NCI-H2081 (cell line): ENCODE measurements at places on chromosomes 6 and 20.

DNA sequence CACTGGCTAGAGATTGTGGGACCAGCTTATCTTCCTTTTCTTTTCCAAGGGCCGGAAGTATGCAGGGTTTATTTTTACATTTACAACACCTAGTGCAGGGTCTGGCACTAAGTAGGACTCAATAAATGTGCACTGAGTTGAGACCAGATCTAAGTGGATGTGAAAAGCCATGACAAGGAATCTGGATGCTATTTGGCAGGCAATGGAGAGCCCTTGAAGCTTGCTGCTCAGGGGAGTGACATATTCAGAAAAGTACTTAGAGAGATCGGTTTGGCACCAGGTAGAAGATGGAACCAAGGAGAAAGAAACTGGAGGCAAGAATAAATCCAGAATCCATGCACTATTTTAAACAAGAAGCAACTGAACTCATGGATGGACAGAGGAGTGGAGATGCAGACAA is 815.8 kb downstream of the MAFB start:
- no peak for DNase-seq

- no peak for DNase-seq
Observed at GRCh38 chr20:34629342-34629741, 47.5 kb downstream of the PIGU start.

- DNase-seq: peak; percentile 4
Observed at GRCh38 chr6:56902641-56903464, 52.1 kb upstream of the BEND6 start.

- DNase-seq: no peak
Observed at GRCh38 chr6:90369024-90369519, 72.4 kb upstream of the BACH2 start.

GRCh38 chr20:21027569-21027968 is 78.6 kb downstream of the LINC00237 start:
- peak; percentile 2 for DNase-seq

GRCh38 chr6:119145111-119145510 is 66.6 kb upstream of the FAM184A start:
- DNase-seq: no peak

GRCh38 chr20:36364506-36364905 is 58.4 kb downstream of the DLGAP4 start:
- DNase-seq: no peak

GRCh38 chr6:106685833-106686232 is 56.5 kb downstream of the QRSL1 start:
- no peak for DNase-seq

DNA sequence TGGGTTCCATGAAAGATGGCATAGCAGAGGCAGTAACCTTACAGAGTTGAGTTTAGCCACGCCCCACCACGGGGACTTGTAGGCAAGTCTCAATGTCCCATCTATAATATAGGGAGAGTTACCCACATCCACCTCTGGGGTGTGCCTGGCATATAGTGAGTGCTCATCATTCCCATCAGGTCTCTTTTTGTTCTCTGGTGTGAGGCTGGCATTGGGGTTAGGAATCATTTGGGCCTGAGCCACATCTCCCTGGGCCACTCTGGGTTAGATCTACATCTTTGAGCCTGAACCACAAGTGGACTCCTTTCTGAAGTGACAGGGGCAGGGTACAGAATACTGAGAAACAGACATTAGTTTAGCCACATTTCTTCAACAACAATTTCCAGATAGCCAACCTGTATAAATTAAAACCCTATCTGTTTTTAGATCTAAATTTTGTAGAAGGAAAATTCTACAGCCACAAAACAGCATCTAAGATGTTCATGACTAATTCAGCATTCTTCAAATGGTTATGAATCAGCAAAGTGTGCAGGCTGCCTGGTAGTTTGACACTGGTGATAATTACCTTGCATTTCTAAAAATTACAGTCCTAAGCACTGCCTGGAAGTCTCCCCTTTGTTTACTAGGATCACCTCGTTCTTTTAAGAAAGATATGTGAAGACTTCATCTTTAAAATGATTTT is 20.1 kb downstream of the RNF24 start:
- DNase-seq: no peak

DNA sequence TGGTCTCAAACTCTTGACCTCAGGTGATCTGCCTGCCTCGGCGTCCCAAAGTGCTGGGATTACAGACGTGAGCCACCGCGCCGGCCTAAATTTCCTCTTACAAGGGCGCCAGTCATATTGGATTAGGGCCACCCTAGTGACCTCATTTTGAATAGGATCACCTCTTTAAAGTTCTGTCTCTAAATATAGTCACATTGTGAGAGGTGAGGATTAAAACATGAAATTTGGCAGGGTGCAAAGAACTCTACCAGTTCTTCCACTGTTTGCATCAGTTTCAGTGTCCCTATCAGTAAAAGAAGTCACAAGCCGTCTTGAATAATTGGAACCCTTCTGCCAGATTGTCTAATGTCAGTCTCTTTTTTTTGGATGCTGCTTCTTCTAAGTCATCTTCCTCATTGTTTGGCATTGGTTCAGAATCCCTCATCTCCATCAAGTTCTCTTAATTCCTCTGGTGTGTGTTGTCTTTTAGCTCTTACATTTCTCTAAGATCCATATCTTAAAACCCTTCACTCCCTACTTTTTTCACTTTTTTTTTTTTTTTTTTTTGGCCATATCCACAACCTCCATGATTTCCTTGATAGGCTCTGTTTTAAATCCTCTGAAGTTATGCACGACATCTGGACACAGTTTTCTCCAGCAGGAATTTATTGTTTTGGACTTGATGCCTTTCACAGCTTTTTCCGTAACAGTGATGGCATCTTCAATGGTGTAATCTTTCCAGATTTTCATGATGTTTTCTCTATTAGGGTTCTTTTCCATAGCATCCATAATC is 56.8 kb downstream of the NCOA3 start:
- no peak for DNase-seq

DNA sequence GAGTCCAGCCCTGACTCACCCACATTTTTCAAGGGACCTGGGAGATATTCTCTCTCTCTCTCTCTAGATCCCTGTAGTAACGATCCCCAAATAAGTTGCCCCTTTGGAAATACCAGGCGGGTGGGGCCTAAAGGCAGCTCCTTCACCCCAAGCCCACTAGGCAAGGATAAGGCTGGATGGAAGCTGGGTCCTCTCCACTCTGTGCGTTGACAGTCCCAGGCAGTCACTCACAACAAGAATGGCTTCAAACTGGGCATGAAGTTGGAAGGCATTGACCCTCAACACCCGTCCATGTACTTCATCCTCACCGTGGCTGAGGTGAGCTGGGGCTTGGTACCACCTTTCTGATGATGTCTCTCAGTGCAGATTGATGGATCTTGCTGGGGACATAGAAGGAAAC is 21.6 kb downstream of the L3MBTL1 start:
- DNase-seq: no peak

DNA sequence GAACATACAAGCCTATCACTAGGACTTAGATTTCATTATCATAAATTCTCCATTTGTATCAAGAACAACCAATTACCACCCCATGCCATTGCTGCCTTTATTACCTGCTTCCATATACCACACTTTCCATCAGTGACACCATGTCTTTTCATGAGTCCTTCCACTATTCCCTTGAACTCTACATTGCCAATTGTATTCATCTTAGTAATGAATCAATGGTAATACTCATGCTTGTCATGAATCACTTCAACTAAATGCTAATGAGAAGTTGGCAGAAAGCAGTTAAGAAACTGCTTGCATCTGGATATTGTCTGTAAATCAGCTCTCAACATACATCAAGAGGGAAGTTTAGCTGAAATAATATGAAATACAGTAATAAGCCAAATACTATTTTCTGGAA is 61.2 kb upstream of the RNF217 start:
- DNase-seq: no peak

DNA sequence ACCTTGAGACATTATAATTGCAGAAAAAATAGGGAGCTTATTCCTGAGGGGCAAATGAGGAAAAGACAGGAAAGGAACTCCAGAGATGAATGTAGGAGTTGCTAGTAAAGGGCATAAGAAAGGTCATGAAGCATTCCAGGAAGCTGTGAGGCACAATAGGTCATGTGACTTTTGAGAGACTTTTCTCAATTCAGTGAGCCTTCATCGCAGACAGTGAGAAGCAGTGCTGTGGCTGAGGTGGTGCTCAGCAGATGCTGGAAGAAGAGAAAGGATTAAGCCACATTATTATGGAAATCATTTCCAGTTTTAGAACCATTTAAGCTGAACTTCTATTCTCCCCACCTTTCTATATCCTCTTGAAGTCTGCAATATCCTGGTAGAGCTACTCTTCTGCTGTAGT is 4.1 kb downstream of the SPTLC3 start:
- DNase-seq: no peak

GRCh38 chr6:12331474-12331873 is 41.3 kb downstream of the EDN1 start:
- no peak for DNase-seq

DNA sequence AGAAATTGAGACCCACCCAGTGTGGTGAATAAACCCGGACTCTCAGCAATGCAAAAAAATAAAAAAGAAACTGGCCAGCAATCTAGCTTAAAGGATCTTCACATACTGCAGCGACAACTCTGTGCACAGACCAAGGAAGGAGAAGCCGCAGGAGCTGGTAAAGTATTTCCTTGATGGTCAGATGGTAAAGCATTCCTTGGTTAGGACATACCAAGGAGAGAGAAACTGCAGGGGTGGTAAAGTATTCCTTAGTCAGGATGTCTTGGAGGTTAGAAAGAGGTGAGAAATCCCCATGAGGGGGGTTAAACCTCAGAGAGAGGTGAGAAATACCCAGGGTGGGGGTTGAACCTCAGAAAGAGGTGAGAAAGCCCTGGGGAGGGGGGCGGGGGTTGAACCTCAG is 86.8 kb downstream of the PLG start:
- no peak for DNase-seq

- DNase-seq: no peak
Observed at GRCh38 chr6:162829013-162829742, 101.4 kb downstream of the PACRG start.

- no peak for DNase-seq
Observed at GRCh38 chr6:107803957-107804356, 20.2 kb downstream of the SCML4 start.

- no peak for DNase-seq
Observed at GRCh38 chr6:130797061-130797460, 30.1 kb upstream of the SMLR1 start.

DNA sequence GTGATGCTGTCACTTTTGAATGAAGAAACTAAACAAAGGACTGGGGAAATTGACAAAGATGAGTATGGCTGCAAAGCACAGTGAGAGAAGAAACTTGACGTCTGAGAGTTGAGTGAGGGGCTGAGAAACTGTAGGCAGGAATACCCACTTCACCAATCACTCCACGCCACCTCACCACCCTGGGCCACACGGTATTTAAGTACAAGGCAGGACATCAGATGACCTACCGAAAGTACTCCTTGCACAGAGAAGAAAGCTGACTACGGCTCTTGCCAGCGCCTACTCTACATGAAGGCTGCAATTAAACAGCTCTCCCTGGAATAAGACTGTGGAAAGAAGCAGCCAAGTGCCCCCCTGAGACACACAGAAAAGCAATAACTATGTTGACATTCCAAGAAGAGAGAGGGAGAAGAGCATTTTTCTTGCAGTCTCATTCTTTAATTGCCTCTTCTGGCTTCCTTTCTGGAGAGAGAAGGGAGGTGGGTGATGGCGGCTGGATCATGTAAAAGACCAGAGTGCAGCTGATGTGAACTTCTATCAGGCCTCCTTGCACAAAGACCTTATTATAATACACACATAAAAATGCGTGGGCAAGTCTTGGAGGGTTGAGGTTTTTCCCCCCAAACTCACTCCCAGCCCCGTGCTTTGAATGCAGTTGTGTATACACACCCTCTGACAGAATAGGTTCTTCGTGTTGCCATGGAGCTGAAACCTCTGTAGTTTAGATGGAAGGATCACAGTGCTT is 44.6 kb downstream of the HIVEP2 start:
- no peak for DNase-seq

DNA sequence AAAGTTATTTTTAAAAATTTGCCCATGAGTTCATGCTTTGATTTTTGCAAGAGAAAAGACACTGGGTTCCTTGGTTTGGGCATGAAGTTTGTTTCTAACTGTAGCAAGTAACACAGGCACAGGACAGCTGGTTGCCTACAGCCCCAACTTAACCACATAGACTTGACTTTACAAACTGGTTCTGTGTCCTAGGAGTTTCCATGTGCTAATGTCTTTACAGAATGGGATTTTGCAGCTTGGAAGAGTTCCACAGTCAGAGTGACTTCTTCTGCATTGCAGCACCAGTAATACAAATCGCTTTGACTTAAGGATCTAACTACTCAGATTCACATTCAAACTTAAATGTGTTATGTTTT is 44.3 kb downstream of the OR2B2 start:
- no peak for DNase-seq

DNA sequence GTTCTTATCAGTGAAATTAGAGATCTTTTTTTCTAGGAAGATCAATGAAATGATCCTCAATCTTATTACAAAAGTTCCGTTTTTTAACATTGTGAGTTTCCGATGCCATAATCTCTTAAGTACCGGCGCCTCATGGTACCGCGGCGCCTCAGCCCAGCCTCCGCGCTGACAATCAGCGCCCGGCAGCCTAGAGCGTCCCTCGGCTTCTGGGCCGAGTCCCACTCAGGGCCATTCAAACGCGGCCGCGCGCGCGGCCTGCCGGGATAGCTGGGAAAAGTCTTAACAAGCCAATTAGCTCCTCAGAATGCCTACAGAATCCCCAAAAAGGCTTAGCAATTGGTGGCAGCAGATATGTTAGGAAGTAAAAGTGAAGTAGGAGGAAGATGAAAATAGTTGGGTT is 204.8 kb downstream of the ADGB start:
- no peak for DNase-seq

- DNase-seq: no peak
Observed at GRCh38 chr6:132592855-132593254, 3.3 kb upstream of the TAAR5 start.

- DNase-seq: no peak
Observed at GRCh38 chr20:4324611-4325243, 309.4 kb upstream of the RNF24 start.

DNA sequence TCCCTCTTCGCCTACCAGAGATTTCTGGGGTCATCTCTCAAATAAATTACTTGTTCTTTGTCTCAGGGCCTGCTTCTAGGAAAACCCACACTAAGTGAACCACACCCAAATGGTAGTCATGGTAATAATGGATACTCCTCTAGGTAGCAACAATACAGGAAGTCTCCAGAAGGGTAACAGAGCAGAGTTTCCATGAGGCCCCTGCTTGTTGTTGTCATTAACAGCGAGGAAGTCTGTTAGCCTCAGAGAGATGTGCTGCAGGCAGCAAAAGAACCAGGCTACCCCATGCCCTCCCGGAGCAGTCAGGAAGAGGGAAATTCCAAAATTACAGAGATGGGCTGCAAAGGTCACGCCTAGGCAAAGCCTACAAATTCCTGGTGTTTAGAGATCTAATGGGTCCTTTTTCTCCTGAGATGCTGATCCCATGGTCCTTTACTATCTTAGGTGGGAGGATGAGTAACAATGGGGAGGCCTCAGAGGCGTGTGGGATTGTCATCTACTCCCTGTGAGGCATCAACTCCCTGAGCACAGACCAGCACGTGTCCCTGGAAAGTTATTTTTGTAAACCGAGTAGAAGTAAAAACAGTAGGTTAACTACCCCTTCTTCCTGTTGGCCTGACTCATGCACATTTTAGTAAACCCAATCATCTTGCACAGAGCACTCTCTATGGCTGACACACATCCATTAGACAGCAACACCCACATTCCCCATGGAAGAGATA is 10.1 kb downstream of the ISM1 start:
- no peak for DNase-seq
